Fibroblast of the aortic adventitia (primary cell): ENCODE measurements at places on chromosomes 1 and 21. TPM values are rescaled to one million over a fixed set of nuclear protein-coding genes. Genes with fewer than 3 reads are reported as not detected.

DNA sequence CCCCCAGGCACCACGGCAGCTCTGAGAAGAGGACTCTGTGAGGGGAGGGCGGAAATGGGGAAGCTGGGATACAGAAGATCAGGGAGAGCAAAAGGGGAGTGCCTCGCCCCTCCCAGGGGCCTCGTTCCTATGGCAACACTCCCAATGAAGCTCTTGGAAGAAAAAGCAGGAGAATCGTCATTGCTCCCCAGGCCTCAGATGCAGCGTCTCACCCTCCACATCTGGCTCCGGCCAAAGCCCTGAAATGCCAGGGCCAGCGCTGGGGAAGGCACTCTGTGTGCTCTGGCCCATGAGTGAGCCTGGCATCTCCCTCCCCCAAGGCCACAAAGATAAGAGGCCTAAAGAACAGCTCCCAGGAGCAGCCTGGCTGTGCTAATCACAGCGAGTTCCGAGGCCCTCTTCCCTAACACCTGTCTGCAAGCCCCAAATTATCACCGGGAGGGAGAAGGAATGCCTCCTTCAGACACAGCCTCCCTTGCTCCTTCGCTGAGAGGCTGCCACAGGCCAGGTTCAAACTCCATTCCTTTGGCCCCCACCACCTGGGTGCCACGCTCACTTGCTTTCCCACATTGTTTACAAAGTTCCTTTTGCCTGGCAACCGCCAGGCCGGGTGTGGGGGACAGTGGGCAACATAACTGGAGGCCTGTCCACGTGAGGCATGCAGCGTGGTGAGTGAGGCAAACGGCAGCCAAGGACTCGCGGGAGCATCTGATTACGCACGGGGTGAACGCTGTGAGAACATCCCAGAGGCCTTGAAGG lies 27.8 kb downstream of the ECE1 start:
- DNase-seq: peak; percentile 88

GRCh38 chr1:205595435-205595834 lies 36.4 kb downstream of the ELK4 start:
- no peak for DNase-seq

NT5C1A gene
- total RNA-seq: not detected in 2 replicates

TP73 gene
- total RNA-seq: 0.18 TPM in 1 of 2 replicates, not detected in the other

DNA sequence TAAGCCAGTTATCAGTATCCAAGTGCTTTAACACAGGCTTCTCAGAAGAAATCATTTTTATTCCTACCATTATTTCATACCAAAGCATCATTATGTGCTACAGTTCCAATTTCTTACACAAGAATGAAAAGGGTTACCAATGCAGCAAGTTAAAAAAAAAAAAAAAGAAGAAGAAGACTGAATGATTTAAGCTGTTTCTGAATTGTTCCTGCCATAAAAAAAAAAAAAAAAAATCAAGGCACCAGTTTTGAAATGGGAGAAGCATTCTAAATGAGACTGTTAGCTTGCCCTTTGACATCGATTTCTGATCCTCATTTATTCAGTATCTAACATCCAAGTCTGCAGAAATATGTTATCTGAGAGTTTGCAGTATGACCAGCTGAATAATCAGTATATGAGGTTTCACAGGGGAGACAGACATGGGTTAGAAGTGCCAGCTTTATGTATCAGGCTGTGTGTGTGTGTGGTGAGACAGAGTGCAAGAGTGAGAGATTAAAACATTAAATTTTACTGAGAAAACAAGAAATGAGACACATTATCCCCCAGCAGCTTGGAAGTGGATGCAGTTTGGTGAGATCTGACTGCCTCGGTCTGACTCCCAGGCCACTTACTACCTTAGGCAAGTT lies 105.8 kb downstream of the COLGALT2 start:
- DNase-seq: no peak

RHBG gene
- not detected in 2 replicates for total RNA-seq

GRCh38 chr21:38777015-38777414 lies 28.7 kb upstream of the ETS2 start:
- DNase-seq: no peak

DNA sequence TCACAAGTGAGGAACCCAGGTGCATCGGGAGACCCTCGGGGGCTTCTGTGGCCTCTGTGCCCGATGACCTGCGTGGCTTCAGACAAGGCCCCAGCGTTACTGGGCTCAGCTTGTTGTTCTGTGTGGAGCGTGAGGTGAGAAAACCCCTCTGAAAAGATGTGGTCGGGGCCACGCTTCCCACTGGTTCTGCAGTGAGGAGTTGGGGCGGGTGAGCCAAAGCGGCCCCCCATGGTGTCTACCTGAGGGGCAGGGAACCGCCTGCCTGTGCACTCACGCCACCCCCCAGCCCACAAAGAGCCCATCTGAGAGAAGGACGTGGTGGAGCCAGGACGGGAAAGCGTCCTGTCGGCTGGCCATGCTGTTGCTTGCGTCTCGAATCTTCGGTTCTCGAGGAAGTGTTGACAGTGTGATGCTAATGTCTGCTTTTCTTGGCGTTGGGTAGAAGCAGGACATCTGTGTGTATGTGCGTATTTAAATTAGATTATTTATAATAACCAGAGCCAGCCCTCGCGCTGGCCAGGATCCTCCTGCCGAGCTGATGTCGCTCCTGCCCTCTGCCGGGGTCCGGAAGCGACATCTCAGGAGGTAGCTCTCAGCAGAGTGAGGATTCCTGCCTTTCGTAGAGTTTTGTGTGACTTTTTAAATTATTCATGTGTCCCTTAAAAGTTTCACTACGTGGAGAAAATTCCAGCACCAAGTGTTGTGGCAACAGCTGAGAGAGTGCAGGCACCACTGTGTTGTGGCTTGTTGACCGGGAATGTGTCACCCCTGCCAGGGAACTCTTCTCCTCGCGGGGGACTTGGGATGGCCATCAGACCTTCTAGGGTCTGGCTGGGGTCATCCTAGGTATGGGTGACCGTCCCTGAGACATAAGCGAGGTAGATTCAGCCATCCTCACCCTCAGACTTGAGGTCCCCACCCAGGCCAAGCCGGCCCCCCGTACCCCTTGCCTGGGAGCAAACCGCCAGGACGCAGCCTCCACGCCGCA lies 15.3 kb downstream of the TMEM201 start:
- DNase-seq: no peak

DNA sequence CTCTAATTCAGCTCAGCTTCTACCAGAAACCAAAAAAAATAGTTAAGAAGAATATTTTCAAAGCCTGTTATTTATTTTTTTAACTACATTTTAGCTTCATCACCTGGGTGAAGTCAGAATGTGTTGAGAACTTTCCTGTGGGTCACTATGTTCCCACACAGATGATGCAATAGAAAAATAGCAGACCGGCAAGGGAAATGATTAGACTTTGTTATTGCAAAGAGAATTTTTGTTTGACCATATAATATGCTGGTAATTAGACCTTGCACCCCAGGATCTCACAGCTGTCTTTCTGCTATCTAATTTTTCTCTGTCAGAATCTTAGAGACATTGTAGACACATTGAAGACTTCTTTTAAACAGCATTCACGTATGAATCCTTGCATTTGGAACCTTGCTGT lies 299.3 kb downstream of the TBX15 start:
- DNase-seq: no peak

TRABD2B gene
- total RNA-seq: under 0.01 and 0.16 TPM in 2 replicates
